ENCODE measurements at places on chromosomes 6 and 20. TPM values are rescaled to one million over a fixed set of nuclear protein-coding genes. Genes with fewer than 3 reads are reported as not detected.

Gene CLVS2
- total RNA-seq, result 0.73 TPM

Gene MYB
- total RNA-seq, result 7.6 TPM

- no peak overlapping the region for H3K4me3 ChIP-seq
- DNase-seq, result no peak
- peaks cover 19% of the 10 kb centered on the region for H3K4me1 ChIP-seq
- H3K36me3 ChIP-seq, result no peaks in the 10 kb centered on the region
Observed at GRCh38 chr20:64077094-64077493, 2.2 kb downstream of the RGS19 start.

GRCh38 chr6:155706341-155706740 is 250.7 kb upstream of the NOX3 start:
- H3K36me3 ChIP-seq, result no peaks in the 10 kb centered on the region
- no peaks in the 10 kb centered on the region for H3K27me3 ChIP-seq
- DNase-seq, result no peak
- no peak overlapping the region for H3K27ac ChIP-seq
- H3K4me3 ChIP-seq, result no peak overlapping the region

GRCh38 chr6:90375681-90376439 is 79.2 kb upstream of the BACH2 start:
- no peaks in the 10 kb centered on the region for H3K27me3 ChIP-seq
- no peaks in the 10 kb centered on the region for H3K4me1 ChIP-seq
- no peak overlapping the region for H3K4me3 ChIP-seq
- no peaks in the 10 kb centered on the region for H3K36me3 ChIP-seq

GRCh38 chr6:96755096-96755495 is 82.2 kb downstream of the GPR63 start:
- H3K27me3 ChIP-seq, result no peaks in the 10 kb centered on the region
- no peaks in the 10 kb centered on the region for H3K36me3 ChIP-seq
- DNase-seq, result no peak
- H3K4me3 ChIP-seq, result no peak overlapping the region
- H3K4me1 ChIP-seq, result no peaks in the 10 kb centered on the region

GRCh38 chr20:36819659-36820058 is 46.1 kb upstream of the DSN1 start:
- peaks cover 6% of the 10 kb centered on the region for H3K4me1 ChIP-seq
- DNase-seq, result no peak
- H3K36me3 ChIP-seq, result no peaks in the 10 kb centered on the region
- no peak overlapping the region for H3K27ac ChIP-seq
- no peaks in the 10 kb centered on the region for H3K27me3 ChIP-seq
- H3K4me3 ChIP-seq, result no peak overlapping the region

GRCh38 chr6:134080171-134080795 is 27.9 kb upstream of the SLC2A12 start:
- no peak overlapping the region for H3K27ac ChIP-seq
- H3K4me3 ChIP-seq, result no peak overlapping the region
- no peak for DNase-seq
- H3K4me1 ChIP-seq, result no peaks in the 10 kb centered on the region

DNA sequence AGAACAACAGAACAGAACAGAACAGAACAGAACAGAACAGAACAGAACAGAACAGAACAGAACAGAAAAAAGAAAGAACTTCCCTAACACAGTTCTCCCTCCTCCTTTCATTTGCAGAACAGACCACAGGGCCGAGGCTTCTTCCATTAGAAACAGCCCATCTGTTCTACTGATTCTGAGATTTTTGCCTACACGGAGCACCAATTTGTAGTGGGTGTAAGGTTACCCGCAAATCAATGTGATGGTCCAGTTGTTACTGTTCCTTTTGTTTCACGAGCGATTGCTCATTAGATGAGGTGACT is 734 bp upstream of the OGFRL1 start:
- no peaks in the 10 kb centered on the region for H3K36me3 ChIP-seq
- H3K4me1 ChIP-seq, result peaks cover 1% of the 10 kb centered on the region
- peak overlapping the region; percentile 59 for H3K4me3 ChIP-seq
- no peaks in the 10 kb centered on the region for H3K27me3 ChIP-seq

GRCh38 chr20:59165891-59166709 is 2.5 kb downstream of the ZNF831 start:
- H3K36me3 ChIP-seq, result no peaks in the 10 kb centered on the region
- H3K4me1 ChIP-seq, result no peaks in the 10 kb centered on the region
- H3K4me3 ChIP-seq, result no peak overlapping the region
- DNase-seq, result no peak
- no peak overlapping the region for H3K27ac ChIP-seq

DNA sequence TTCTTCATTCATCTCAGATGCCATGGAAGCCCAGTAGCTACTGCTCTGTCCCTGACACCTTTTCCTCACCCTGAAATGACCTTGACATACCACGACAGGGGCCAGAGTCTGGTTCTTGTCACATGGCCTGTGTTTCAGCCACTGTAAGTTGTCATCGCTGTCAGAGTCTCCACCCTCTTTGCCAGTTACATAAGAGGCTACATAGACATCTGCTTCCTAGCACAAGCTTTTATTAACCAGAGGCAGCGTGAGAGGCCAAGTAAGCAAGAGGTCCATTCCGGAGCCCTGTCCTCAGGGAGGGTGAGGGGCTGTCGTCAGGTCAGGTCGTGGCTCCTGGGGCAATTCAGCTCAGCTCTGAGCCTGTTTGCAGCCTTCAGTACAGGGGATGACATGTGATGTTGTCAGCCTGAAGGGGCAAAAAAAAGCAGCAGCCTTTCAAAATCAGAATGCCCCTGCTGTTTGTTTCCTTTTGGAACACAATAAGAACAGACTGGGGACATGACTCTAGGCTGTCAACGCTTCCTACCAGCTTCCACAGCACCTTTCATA is 146.3 kb downstream of the MTFR2 start:
- peaks cover 63% of the 10 kb centered on the region for H3K27me3 ChIP-seq
- H3K4me1 ChIP-seq, result peaks cover 5% of the 10 kb centered on the region
- H3K4me3 ChIP-seq, result no peak overlapping the region

DNA sequence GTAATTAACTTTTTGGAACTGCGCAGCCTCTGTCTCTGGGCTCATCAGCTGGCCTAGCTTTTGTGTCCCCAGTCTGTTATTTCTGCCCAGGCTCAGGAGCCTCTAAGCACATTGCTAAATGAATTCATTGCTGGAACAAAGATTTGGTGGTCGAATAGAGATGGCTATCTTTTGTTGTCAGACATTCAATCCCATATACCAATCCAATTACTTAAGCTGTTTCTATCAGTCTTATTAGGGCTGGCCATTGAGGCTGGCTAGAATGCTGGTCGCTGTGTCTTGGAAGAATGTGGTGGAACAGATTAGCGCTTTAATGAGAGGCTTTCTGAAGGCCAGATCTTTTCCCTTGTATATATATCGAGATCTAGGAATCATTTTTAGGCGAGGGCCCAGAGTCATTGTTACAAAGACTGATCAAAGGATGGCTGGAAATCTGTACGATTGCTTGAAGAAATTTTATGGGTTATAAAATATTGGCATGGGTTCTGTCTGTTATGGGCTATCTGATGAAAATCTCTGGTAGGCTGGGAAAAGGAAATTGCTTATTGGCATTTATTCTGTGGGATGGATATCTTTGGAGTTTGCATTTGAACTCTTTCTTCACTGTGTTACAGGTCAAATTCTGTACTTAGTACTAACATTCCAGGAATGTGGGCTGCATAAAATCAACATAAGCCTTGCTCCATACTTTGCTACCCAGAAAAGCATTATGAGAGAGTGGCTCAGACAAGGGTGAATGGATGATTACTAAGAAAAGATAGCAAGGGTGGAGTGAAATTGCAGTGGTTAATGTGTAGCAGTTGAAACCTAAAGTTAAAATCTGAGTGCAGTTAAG is 34.8 kb upstream of the JAG1 start:
- DNase-seq, result no peak
- no peaks in the 10 kb centered on the region for H3K36me3 ChIP-seq
- no peaks in the 10 kb centered on the region for H3K27me3 ChIP-seq
- no peaks in the 10 kb centered on the region for H3K4me1 ChIP-seq
